Large intestine (tissue), 12 donors: ENCODE measurements at places on chromosomes 5 and 9. TPM values are rescaled to one million over a fixed set of nuclear protein-coding genes. Genes with fewer than 3 reads are reported as not detected.

Gene CCDC192
- 0.39 TPM for polyA plus RNA-seq

GRCh38 chr9:21685502-21685901, 116.9 kb upstream of the MTAP start:
- H3K36me3 ChIP-seq, result no peaks in the 10 kb centered on the region
- no peaks in the 10 kb centered on the region for H3K27me3 ChIP-seq
- no peak for DNase-seq
- no peak overlapping the region for H3K27ac ChIP-seq
- H3K4me3 ChIP-seq, result no peak overlapping the region

DNA sequence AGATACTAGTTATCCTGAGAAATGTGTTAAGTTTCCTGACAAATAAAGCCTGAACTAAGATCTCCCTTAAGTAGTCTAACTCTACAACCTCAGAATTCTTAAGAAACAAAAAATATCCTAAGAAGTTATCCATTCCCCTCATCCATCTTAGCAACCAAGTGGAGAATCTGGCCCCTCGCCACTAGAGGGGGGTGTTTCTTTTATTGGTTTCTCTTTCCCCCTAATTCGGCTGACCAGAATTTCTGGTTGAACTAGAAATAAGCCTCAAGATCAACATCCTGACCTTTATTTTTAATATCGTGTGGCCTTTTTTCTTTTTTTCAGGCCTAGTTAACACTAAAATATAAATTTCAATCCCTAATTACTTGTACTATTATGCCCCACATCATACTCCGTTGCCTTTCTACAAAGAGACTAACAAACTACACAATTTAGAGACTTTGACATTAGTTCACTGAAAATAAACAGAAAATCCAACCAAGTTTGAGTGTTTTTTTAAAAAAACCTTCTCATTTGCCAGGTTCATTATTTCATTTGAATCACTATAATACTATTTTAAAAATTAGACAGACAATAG, 14.3 kb upstream of the NR4A3 start:
- no peak for DNase-seq
- no peak overlapping the region for H3K27ac ChIP-seq
- H3K36me3 ChIP-seq, result no peaks in the 10 kb centered on the region
- no peak overlapping the region for H3K4me3 ChIP-seq

Gene BTNL9
- polyA plus RNA-seq, result 11.6 TPM

DNA sequence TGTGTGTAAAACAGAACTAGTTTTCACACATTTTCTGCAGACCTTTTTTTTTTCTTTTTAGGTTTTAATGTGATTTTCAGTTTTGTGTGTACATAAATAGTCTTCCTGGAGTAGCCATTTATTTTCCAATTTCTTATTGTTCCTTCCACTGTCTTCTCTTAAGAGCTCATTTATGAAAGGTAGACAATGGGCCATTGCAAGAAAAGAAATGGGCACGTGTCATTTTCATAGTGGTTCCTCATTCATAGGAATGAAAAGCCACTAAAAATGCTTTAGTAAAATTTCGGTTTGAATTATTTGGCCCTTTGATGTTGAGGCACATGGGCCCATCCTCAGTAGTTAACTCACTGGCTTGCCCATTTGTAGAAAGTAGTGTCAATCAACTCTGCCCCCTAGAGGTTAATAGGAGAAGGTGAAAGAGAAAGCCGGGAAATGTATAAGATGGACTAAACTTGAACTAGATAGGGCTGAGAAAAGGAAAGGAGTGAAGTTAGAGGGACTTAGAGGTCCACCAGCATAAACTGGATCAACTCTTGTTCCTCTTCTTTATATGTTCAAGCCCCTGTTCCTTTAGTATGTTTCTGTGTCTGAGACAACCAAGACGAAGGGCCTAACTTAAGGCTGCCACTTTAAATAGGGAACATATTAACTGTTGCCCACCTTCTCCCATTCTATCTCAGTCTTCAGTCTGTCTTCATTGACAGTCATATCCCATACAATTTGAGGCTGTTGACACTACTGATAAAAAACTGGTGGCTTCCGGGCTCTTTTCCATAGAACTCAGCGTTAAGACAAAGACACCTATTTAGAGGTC, 72.6 kb downstream of the SMARCA2 start:
- H3K27me3 ChIP-seq, result no peaks in the 10 kb centered on the region
- H3K4me1 ChIP-seq, result no peaks in the 10 kb centered on the region

DNA sequence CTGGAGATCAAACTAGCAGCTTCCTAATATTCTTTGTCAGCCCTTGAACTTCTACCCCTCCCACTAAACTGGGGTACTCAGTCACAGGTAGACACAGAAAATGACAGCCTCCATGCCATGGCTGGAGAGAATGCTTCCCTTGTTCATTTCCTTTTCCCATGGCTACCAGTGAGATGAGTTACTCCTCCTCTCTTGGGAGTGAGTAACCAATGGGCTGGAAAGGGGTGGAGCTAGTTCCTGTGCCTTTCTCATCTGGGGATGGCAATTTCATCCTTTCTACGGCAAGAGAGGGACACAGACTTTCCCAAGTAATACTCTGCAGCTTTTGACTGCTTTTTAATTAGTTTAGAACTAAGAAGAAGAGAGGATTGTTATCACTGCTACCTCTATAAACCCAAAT, 1045.6 kb upstream of the WWC1 start:
- H3K36me3 ChIP-seq, result no peaks in the 10 kb centered on the region
- no peak for DNase-seq
- H3K4me3 ChIP-seq, result no peak overlapping the region
- H3K27ac ChIP-seq, result no peak overlapping the region

Gene SEC24A
- polyA plus RNA-seq, result 52.3 TPM

GRCh38 chr9:97510797-97511654, 9.6 kb downstream of the TMOD1 start:
- no peaks in the 10 kb centered on the region for H3K36me3 ChIP-seq
- no peak overlapping the region for H3K27ac ChIP-seq

- DNase-seq, result no peak
- peaks cover 17% of the 10 kb centered on the region for H3K4me1 ChIP-seq
- no peak overlapping the region for H3K27ac ChIP-seq
- no peaks in the 10 kb centered on the region for H3K36me3 ChIP-seq
Measured at GRCh38 chr5:135438636-135439221, 8.4 kb downstream of the DCANP1 start.

DNA sequence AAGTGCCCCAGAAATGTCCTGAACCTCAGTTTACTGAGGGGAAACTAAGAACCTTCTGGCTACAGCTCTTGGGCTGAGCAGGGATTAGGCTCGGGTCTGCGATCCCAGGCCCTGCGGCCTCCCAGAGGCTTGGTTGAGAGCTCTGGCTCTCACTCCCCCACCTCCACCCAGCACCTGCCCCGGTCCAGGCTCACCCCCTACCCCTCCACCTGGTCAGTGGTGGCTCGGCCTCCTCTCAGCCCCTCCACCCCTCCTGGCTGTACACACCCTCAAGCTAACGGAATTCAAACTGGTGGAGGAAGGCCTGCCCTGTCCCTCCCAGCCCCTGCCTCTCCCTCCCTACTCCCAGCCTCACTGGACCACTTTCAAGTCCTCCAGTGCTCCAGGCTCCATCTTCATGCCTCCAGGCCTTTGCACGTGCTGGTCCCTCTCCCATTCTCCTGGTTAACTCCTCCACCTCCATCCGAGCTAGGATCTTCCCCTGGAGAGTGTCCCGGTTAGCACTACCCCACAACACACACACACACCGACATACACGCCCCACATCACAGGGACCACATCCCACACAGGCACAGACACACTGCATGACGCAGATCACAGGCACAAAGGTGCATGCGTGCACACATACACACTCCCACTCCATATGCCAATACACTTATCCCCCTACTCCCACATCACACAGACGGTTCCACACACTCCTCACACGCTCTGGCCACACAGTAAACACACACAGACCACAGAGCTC, 130.9 kb downstream of the C9orf50 start:
- DNase-seq, result peak; percentile 24
- H3K27me3 ChIP-seq, result no peaks in the 10 kb centered on the region
- H3K4me3 ChIP-seq, result peak overlapping the region; percentile 50
- H3K36me3 ChIP-seq, result peaks cover 4% of the 10 kb centered on the region
- peaks cover 54% of the 10 kb centered on the region for H3K4me1 ChIP-seq

GRCh38 chr9:123364241-123364824, 8.3 kb downstream of the CRB2 start:
- no peaks in the 10 kb centered on the region for H3K36me3 ChIP-seq
- H3K27ac ChIP-seq, result no peak overlapping the region
- no peaks in the 10 kb centered on the region for H3K27me3 ChIP-seq
- H3K4me3 ChIP-seq, result no peak overlapping the region
- H3K4me1 ChIP-seq, result peaks cover 16% of the 10 kb centered on the region

- no peak overlapping the region for H3K4me3 ChIP-seq
- no peaks in the 10 kb centered on the region for H3K36me3 ChIP-seq
- H3K4me1 ChIP-seq, result no peaks in the 10 kb centered on the region
- H3K27me3 ChIP-seq, result no peaks in the 10 kb centered on the region
- H3K27ac ChIP-seq, result no peak overlapping the region
Measured at GRCh38 chr5:145237843-145238242, 597.3 kb downstream of the PRELID2 start.

DNA sequence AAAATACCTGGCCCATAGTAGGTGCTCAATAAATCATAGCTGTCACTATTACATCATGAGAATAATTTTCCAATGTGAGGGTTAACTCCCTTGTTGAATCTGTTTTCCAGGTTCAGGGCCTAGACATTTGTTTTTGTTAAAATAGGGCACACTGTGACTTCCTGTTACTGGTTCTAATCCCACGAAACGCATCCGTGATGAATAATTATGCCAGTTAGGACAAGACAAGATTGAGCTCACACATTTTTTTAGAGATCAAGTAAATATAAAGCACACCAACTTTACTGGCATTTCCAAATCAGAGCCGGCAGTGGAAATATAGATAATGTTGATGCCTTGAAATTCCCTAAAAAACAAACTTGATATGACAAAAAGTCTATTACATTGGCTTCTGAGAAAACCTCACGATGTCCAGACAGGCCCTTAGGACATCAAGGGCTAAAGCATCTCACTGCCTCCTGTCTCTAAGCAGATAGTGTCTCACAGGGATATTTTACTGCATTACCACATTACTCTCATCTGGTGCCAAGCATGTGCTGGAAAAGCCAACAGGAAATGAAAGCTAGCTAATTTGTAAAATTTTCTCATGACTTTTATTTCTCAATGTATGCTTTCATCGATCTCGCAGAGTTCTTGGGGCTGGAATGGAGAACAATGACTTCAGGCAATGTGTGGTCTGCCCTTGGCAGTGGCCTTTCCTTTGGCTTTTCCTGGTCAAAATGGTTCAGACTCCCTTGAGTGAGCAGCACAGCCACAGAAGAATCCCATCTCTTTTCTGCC, 414.3 kb upstream of the PAPPA start:
- DNase-seq, result no peak
- H3K4me1 ChIP-seq, result no peaks in the 10 kb centered on the region
- H3K36me3 ChIP-seq, result no peaks in the 10 kb centered on the region
- no peak overlapping the region for H3K27ac ChIP-seq

DNA sequence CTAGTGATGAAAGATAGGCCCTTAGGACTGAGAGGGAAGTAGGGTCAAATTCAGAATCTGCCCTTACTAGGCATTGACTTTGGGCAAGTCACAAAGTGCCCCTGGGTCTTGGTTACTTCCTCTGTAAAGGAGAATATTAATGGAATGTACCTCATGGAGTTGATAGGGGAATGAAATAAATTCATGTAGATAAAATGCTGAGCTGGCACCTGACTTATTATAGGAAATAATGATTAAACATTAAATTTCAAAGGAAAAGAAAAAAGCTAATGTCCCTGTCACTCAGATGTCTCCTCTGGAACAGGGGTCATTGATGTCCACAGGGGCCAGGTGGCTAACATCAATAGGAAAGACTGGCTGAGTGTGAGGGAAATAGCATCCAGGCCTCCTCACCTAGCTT, 321.4 kb downstream of the TRIM32 start:
- no peak overlapping the region for H3K27ac ChIP-seq
- H3K36me3 ChIP-seq, result no peaks in the 10 kb centered on the region
- H3K4me3 ChIP-seq, result no peak overlapping the region
- no peak for DNase-seq
- H3K4me1 ChIP-seq, result no peaks in the 10 kb centered on the region
- no peaks in the 10 kb centered on the region for H3K27me3 ChIP-seq

Gene ZNF879
- polyA plus RNA-seq, result 3.8 TPM

Gene SPATA31C1
- 0.18 TPM for polyA plus RNA-seq

Gene RPL12
- polyA plus RNA-seq, result 3,060 TPM

DNA sequence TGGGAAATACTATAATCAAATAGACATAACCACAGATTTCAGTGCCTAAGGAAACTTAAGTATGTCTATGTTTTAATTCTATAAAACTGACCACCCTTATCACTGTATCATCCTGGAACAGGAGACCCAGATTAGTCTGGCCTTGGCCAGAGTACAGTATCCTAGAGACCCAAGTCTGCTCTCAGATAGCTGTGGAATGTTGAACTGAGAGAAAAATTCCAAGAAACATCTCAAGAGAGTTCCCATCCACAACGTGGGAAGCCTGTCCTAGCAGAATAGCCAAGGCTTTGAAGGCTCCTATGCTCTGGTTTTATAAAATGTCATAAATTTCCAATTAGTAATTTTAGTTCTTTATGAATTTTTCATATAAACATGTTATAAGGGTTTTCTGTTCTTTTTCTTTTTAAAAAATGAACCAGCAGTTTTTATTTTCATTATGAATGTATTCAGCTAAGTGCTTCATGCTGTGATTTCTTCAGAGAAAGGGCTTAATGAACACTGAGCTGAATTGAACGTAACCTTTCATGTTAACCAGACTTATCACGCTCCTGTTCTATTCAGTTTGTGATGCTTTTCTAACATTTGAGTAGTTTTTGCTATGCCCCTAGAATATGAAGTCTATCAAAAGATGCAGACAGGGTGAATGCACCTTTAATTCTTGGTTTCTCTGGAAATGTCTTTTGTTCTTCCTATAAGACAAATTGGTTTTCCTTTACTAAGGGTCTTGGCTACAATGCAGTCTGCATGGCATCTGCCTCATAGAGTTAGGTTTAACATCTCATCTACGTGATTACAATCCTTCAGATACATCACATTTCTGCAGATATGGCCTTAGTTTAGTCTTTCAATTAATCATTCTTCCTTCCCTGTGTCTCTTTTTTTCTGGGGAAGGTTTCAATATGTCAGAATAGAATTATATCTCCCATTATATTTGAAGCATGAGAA, 230.8 kb downstream of the CYLC2 start:
- H3K36me3 ChIP-seq, result no peaks in the 10 kb centered on the region
- DNase-seq, result no peak
- no peaks in the 10 kb centered on the region for H3K27me3 ChIP-seq
- H3K27ac ChIP-seq, result no peak overlapping the region

Gene IL31RA
- 0.03 TPM for polyA plus RNA-seq

- H3K36me3 ChIP-seq, result no peaks in the 10 kb centered on the region
- H3K27ac ChIP-seq, result no peak overlapping the region
- DNase-seq, result no peak
- no peak overlapping the region for H3K4me3 ChIP-seq
Measured at GRCh38 chr9:129250786-129251185, 72.7 kb upstream of the IER5L start.

Gene PCDHGB5
- 1.8 TPM for polyA plus RNA-seq

Gene NMUR2
- polyA plus RNA-seq, result 0.75 TPM

Gene PCDHB10
- 2.9 TPM for polyA plus RNA-seq

GRCh38 chr9:129464972-129465833, 155.7 kb downstream of the C9orf50 start:
- H3K27me3 ChIP-seq, result no peaks in the 10 kb centered on the region
- no peak for DNase-seq
- H3K27ac ChIP-seq, result no peak overlapping the region
- H3K4me1 ChIP-seq, result peaks cover 15% of the 10 kb centered on the region
- H3K4me3 ChIP-seq, result no peak overlapping the region
